ENCODE measurements at places on chromosomes 5 and 9. TPM values are rescaled to one million over a fixed set of nuclear protein-coding genes. Genes with fewer than 3 reads are reported as not detected.
A peak's percentile ranks its signal among the peaks of the same experiment; 100 is the strongest.

Gene RETREG1
- 2.3 TPM for total RNA-seq

Gene PCAT7
- 5.5 TPM for total RNA-seq

DNA sequence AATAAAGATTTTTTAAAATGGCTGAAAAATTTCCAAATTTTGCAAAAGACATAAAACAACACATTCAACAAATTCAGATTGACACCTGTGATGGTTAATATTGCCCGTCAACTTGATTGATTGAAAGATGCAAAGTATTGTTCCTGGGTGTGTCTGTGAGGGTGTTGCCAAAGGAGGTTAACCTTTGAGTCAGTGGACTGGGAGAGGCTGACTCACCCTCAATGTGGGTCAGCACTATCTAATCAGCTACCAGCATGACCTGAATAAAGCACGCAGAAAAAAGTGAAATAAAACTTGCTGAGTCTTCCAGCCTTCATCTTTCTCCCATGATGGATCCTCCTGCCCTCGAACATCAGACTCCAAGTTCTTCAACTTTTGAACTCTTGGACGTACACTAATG, 868.0 kb upstream of the CTNND2 start:
- DNase-seq, result no peak
- no peaks in the 10 kb centered on the region for H3K27me3 ChIP-seq
- H3K27ac ChIP-seq, result no peak overlapping the region
- H3K4me1 ChIP-seq, result no peaks in the 10 kb centered on the region

Gene PIP5KL1
- 13.4 TPM for total RNA-seq

DNA sequence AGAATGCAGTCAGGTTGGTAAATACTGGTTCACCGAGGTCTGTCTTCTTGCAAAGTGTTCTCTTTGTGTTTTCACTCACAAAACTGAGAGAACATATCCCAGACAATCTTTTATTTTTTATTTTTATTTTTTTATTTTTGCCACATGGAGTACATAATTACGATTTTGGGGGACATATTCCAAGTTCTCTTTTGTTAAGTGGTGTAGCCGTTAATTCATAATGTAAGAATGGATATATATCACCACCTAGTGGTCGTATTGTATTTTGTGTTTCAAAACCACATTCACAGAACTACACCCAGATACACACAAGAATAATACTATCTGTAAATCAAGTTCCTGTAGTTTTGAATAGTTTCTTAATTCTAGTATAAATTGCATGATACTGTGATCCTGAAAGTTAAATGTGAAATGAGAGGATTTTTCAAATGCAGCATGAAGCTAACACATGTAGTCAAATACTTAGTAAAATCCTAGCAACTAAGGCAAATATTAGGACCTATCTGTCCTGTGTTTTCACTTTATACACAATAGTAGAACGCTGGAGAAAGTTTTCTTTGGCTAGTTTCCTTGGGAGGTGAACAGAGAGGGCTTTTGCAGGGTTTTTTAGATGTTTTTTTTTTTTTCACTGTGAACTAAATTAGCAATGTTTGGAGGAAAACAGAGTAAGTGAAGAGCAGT, 92.7 kb downstream of the VCAN start:
- peaks cover 14% of the 10 kb centered on the region for H3K36me3 ChIP-seq
- peak; percentile 57 for DNase-seq
- no peak overlapping the region for H3K27ac ChIP-seq
- H3K27me3 ChIP-seq, result no peaks in the 10 kb centered on the region
- no peaks in the 10 kb centered on the region for H3K4me1 ChIP-seq

DNA sequence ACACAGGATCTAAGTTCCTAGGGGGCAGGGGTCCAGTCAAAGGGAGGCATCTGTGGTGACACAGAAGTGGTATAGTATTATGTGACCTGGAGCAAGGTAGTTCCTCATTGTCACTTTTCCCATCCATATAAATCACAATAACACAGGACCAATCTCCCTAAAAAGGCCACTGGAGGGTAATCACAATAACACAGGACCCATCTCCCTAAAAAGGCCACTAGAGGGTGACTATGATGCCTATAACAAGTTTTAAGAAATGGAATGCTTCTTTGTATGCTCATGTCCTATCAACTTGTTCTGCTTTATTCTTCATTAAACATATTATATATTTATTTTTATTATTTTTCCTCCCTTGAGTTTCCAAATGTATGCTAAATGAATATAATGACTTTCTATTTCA, 254.6 kb downstream of the ASTN2 start:
- no peak overlapping the region for H3K27ac ChIP-seq
- H3K4me3 ChIP-seq, result no peak overlapping the region
- peak; percentile 51 for DNase-seq
- no peaks in the 10 kb centered on the region for H3K4me1 ChIP-seq
- H3K27me3 ChIP-seq, result no peaks in the 10 kb centered on the region

GRCh38 chr5:124287813-124288212, 458.6 kb downstream of the ZNF608 start:
- H3K36me3 ChIP-seq, result no peaks in the 10 kb centered on the region
- H3K4me1 ChIP-seq, result peaks cover 8% of the 10 kb centered on the region
- H3K27ac ChIP-seq, result no peak overlapping the region
- DNase-seq, result no peak
- no peaks in the 10 kb centered on the region for H3K27me3 ChIP-seq

GRCh38 chr5:77182367-77182766, 28.1 kb upstream of the PDE8B start:
- no peak overlapping the region for H3K27ac ChIP-seq
- DNase-seq, result no peak
- peaks cover 42% of the 10 kb centered on the region for H3K27me3 ChIP-seq
- H3K4me3 ChIP-seq, result no peak overlapping the region
- H3K36me3 ChIP-seq, result no peaks in the 10 kb centered on the region

DNA sequence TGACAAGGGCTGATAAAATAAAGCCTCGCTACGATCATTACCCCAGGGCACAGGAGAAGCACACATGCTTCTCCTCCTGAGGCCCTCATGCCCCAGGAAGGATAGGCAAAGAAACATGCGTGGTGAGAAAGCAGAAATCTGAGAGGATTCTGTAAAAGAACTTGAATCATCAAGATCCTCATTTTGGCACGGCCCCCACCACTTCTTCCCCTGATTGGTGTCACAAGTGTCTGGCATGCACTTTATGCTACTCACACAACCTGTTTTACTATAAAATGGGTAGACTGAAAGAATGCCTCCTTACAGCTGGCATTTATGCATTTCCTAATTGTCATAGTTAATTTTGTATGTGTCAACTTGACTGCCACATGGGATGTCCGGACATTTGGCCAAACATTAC, 32.1 kb downstream of the PCA3 start:
- H3K27ac ChIP-seq, result no peak overlapping the region
- no peaks in the 10 kb centered on the region for H3K27me3 ChIP-seq
- no peaks in the 10 kb centered on the region for H3K4me1 ChIP-seq
- no peak for DNase-seq
- H3K36me3 ChIP-seq, result no peaks in the 10 kb centered on the region

- H3K27me3 ChIP-seq, result no peaks in the 10 kb centered on the region
- no peak for DNase-seq
- no peak overlapping the region for H3K27ac ChIP-seq
- peaks cover 30% of the 10 kb centered on the region for H3K4me1 ChIP-seq
These were observed 87.9 kb downstream of the SEMA4D start for GRCh38 chr9:89410022-89410421.

Measured in GM23338 (cell line).